ENCODE measurements at places on chromosomes 3 and 15. TPM values are rescaled to one million over a fixed set of nuclear protein-coding genes. Genes with fewer than 3 reads are reported as not detected.

- H3K27me3 ChIP-seq = no peaks in the 10 kb centered on the region
- H3K27ac ChIP-seq = no peak overlapping the region
- no peak for DNase-seq
- H3K4me1 ChIP-seq = peaks cover 14% of the 10 kb centered on the region
- no peaks in the 10 kb centered on the region for H3K36me3 ChIP-seq
- H3K4me3 ChIP-seq = no peak overlapping the region
These were observed 1.1 kb upstream of the CHRNA3 start for GRCh38 chr15:78621810-78622402.

DNA sequence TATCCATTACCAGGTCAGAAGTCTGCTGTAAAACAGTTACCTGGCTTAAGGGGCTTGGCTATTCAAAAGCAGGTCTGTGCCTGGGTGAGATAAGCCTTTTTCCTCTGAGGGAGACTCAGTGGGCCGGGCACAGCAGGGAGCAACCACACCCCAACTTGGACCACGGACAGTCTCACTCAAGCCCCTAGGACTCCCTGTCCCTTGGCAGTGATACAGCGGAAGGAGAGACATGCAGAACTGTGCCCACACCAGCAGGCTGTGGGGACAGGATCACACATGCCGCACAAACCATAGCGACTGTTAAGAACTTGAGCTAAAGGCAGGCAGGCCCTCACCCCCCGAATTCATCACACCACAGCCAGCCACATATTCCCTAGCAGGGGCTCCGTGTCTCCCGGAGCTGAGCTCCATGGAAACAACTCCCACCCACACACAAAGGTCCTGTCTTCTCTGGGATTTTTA, 2.8 kb upstream of the GP5 start:
- no peak overlapping the region for H3K4me3 ChIP-seq
- H3K27me3 ChIP-seq = peaks cover 13% of the 10 kb centered on the region
- peaks cover 14% of the 10 kb centered on the region for H3K4me1 ChIP-seq
- no peak for DNase-seq

GRCh38 chr3:178895178-178895789, 176.3 kb downstream of the ZMAT3 start:
- H3K4me3 ChIP-seq = no peak overlapping the region
- no peak overlapping the region for H3K27ac ChIP-seq
- no peaks in the 10 kb centered on the region for H3K27me3 ChIP-seq
- H3K36me3 ChIP-seq = no peaks in the 10 kb centered on the region

GRCh38 chr3:16728770-16729745, 123.8 kb upstream of the DAZL start:
- H3K27ac ChIP-seq = no peak overlapping the region
- no peaks in the 10 kb centered on the region for H3K27me3 ChIP-seq
- H3K4me3 ChIP-seq = no peak overlapping the region
- DNase-seq = no peak

DNA sequence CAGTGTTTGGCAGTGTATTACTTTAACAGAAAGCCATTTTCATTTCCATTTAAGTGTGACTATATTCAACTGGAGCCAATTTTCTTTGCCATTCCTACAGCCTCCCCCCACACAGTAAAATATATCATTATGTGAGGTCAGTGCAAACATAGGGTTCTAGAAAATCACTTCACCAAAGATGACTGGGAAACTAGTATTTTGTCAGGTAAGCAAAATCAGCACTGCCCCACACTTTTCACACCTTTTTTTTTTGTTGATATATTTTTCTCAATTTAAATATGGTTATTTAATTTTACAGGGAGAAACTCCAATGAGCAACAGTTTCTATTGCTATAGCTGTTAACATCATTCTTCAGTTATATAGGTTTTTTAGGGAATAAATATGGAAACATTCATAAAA, 29.7 kb downstream of the MKRN2OS start:
- H3K36me3 ChIP-seq = peaks cover 21% of the 10 kb centered on the region
- H3K4me3 ChIP-seq = no peak overlapping the region
- H3K4me1 ChIP-seq = peaks cover 10% of the 10 kb centered on the region
- no peak overlapping the region for H3K27ac ChIP-seq
- no peaks in the 10 kb centered on the region for H3K27me3 ChIP-seq

- no peaks in the 10 kb centered on the region for H3K36me3 ChIP-seq
- H3K27me3 ChIP-seq = no peaks in the 10 kb centered on the region
- H3K4me3 ChIP-seq = no peak overlapping the region
These were observed 55.8 kb upstream of the DGKG start for GRCh38 chr3:186417791-186418190.

- H3K36me3 ChIP-seq = no peaks in the 10 kb centered on the region
- no peak overlapping the region for H3K4me3 ChIP-seq
- no peak overlapping the region for H3K27ac ChIP-seq
These were observed 61.3 kb downstream of the ZDHHC19 start for GRCh38 chr3:196149831-196150301.

DNA sequence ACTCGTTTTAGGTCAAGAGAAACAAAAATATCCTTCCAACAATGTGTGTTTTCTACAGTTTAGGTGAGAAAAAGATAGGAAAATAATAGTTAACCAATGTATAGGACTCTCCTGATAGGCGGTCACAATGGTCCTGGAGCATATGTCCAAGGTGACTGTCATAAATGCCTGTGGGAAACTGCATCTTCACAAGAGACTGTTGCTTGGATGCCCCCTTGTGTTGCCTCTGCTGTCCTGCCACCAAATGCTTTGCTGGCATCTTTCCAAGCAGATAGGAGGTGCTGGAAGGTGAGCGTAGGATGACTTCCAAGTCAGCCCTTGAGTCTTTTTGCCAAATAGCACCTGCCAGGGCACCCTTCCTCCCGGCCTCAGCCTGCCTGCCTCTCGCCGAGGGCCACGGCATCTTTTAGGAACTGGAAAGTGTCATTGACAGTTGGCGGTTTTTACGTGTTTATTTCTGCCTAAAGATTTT, 24.1 kb upstream of the SACM1L start:
- peak; percentile 81 for DNase-seq
- peak overlapping the region; percentile 25 for H3K4me3 ChIP-seq
- peaks cover 41% of the 10 kb centered on the region for H3K36me3 ChIP-seq

DNA sequence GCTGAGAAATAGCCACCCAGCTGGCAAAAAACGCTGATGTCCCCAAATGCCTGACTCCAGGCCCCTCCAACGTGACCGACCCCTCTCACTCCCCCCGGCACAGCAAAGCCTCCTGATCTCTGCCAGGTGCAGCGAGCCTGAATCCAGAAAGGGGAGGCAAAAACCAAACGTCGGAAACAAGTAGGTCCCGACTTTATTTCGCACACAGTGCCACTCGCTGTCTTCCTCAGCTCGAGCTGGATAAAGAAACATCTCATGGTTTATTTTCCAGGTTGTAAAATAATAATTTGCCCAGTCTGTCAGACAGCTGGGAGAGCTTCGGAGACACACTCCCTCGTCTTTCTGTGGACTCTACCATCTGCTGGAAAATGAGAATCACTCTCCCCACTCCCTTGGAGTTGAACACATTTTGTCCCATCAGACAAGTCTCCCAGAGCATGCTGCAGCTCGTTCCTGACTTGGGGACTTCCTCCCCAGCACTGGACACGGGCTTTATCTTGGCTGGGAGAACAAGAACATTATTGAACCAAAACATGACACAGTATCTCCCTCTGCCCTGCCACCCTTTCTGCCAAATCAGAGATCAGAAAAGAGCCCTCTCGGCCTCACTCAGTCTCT, 142.8 kb downstream of the NUP210 start:
- peaks cover 6% of the 10 kb centered on the region for H3K4me1 ChIP-seq
- H3K36me3 ChIP-seq = no peaks in the 10 kb centered on the region
- no peak for DNase-seq
- peaks cover 60% of the 10 kb centered on the region for H3K27me3 ChIP-seq

- no peak overlapping the region for H3K27ac ChIP-seq
- no peaks in the 10 kb centered on the region for H3K4me1 ChIP-seq
- no peak overlapping the region for H3K4me3 ChIP-seq
- no peaks in the 10 kb centered on the region for H3K36me3 ChIP-seq
- no peak for DNase-seq
- H3K27me3 ChIP-seq = no peaks in the 10 kb centered on the region
These were observed 84.5 kb upstream of the PLSCR4 start for GRCh38 chr3:146335386-146335785.

GRCh38 chr15:73305331-73306211, 63.2 kb downstream of the HCN4 start:
- no peak overlapping the region for H3K27ac ChIP-seq
- H3K4me1 ChIP-seq = no peaks in the 10 kb centered on the region
- H3K4me3 ChIP-seq = no peak overlapping the region
- H3K36me3 ChIP-seq = peaks cover 58% of the 10 kb centered on the region

GRCh38 chr3:10648181-10648580, 142.8 kb upstream of the ATP2B2 start:
- no peak for DNase-seq
- H3K27ac ChIP-seq = no peak overlapping the region
- H3K4me1 ChIP-seq = no peaks in the 10 kb centered on the region
- peaks cover 23% of the 10 kb centered on the region for H3K27me3 ChIP-seq
- H3K36me3 ChIP-seq = no peaks in the 10 kb centered on the region

DNA sequence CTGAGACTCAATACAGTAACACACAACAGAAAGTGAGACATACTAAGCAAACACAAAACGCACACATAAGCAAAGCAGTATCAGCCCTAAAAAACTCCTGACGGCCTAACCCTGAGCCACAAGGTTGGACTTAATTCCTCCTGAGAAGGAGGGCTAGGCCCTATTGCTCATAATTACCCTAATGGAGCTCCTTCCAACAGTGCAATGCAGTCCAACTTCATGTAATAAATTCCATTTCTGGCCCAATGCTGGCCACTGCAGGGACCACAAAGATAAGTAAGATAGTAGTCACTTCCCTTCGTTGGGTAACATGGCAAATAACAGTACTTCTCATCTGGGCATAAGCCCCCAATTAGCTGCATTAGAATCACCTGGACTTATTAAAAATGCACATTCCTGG, 4.2 kb downstream of the VPS39 start:
- H3K4me1 ChIP-seq = peaks cover 45% of the 10 kb centered on the region
- no peak for DNase-seq
- no peak overlapping the region for H3K27ac ChIP-seq

DNA sequence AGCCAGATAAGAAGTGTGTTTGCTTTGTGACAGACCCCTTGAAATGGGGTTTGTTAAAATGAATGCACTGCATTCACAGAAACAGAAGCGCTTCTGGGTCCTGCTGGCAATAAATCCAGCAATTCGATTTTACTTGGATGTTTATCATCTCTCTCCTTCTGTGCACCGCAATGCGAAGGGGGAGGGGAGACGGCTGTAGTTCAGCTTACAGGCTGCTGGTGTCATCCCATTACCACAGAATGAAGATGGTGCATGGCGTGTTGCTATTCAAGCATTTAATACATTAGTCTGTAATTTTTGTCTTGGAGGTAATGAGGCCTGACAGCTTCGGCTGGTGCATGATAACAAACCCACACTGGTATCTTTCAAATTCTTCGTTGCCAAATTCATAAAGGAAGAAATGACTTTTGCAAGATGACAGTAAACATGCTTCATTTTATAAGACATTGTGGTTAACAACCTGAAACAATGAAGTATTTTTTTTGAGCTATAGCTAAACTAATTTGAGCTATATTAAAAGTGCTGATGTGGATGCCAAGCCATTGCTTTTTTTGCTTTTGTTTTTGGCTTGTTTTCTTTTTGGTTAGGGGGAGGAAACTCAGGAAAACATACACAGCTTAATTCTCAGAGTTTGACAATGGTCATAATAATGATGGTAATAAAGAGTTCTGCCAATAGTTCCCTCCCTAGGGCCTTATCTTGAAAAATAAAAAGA, 418.3 kb downstream of the OTOL1 start:
- H3K36me3 ChIP-seq = no peaks in the 10 kb centered on the region
- no peaks in the 10 kb centered on the region for H3K27me3 ChIP-seq
- H3K27ac ChIP-seq = no peak overlapping the region

DNA sequence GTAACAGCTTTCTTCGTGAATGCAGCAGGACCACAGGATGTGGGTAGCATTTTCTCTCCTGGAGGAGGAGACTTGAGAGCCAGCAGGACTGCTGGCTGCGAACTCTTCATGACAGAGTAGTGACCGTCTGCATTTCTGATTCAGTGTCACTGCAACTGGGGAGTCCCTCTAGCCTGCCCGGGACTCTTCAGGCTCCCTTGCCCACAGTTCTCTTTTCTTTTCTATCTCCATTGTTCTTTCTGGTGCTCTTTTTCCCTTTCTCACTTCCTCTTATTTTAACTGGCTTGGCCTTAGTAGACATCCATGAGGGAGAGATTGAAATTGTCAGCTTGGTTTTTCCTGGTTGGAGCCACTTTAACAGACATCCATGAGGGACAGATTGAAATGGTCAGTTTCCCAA, 49.9 kb upstream of the P2RY1 start:
- no peaks in the 10 kb centered on the region for H3K4me1 ChIP-seq
- H3K27ac ChIP-seq = no peak overlapping the region
- H3K27me3 ChIP-seq = no peaks in the 10 kb centered on the region
- H3K36me3 ChIP-seq = no peaks in the 10 kb centered on the region

Gene CPNE9
- not detected for total RNA-seq

Gene HTR3E
- not detected for total RNA-seq

Gene DPPA4
- not detected for total RNA-seq

All from stomach (tissue), 19 donors.